ENCODE measurements at places on chromosomes 13 and 19.

DNA sequence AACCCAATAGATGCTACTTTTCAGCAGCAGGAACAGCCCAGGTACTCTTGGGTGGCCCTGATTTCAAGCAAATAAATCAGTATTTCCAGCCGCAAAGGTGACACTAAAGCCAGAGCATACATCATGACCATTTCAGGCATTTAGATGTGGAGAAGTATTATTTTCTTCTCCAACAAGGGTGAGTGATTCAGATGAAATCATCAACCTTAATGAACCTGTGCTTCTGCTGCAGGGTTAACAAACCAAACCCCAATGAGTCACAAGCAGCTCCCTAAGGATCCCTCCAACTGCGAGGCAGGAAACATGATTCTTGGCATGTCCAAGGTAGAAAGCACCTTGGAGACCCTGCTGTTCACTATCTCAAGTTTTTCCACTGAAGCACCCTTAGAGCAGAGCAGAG, 32.7 kb downstream of the MBNL2 start:
- no peak for DNase-seq

DNA sequence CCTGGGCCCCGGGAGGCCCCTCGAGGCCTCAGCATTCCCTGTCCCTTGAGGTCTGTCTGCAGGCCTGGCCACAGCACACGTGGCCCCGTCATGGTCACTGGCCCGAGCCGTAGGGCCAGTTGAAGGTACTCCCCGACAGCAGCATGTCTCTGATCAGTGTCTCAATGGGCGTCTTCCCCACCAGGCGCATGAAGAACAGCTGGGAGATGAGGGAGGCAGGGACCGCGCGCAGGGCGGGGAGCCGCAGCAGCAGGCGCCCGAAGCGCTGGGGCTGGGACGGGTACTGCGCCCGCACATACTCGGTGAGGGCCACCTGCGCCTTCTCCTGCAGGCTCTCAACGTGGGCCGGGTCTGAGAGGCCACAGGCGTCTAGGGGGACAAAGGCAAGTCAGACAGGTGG, 6.2 kb downstream of the OCEL1 start:
- DNase-seq = no peak

- DNase-seq = no peak
Measured at GRCh38 chr19:30920222-30920621, 429.0 kb downstream of the TSHZ3 start.

DNA sequence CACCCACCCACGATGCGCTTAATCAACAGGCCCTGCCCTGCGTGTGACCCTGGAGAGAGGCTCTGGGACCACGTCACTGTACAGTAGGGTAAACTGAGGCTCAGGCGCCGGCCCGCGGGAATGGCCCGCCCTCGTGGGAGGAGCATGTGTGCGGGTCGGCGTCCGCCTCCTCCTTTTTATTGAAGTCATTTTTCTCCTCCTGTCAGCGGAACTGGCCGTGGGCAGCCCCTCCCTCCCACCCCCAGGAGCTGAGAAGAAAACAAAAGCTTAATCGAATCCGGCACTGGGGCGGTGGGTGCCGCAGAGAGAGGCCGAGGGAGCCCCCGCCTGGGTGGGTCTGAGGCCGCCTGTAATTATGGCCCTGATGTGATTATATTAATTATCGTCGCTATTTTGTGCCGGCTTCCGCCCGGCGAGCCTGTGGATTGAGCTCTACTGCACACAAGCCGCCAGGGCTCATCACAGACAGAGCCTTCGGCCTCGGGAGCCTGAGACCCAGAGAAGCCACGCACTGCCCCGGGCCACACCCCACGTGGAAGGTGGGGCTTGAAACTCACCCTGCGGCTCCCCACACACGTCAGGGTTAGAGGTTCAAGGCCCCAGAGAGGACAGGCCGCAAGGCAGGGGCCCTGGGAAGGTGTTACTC, 7.0 kb downstream of the C2CD4C start:
- no peak for DNase-seq

DNA sequence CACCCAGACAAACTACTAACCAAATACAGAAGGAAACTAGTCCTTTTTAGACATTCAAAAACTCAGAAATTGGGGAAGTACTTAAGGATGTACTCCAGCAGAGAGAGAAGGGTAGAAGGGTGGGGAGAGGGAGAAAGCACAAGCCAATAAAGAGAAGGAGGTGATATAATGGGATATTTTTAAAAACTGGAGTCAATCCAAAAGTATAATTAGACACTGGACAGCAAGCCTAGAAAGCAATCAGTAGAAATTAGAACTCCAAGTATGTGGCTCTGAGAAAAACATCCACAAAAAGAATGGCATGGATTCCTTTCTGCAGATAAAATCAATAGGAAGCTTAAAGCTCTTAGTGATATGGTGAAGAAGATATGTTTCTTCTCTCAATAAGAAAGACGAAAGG, 55.8 kb downstream of the PEPD start:
- no peak for DNase-seq

GRCh38 chr19:16607819-16608218, 20.2 kb downstream of the MED26 start:
- no peak for DNase-seq

- DNase-seq = no peak
Measured at GRCh38 chr13:50699874-50700663, 143.4 kb downstream of the DLEU7 start.

DNA sequence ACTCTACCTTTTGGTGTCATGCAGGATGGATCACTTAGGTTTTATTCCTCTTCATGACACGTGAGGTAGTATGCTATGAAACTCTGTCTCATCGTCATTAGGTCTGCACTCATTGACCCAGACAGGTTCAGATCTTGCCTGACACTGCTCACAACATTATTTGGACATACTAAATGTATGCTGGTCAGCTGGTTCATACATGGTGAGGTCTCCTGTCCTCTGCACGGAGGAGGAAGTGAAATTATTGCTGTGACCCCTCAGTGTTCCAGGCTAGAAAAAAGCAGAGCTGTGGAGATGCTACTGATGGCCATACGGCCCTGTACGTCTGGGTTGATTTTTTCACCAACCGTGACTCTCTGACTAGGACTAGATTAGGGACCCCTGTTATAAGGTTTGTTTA, 35.8 kb downstream of the LATS2 start:
- DNase-seq = no peak

GRCh38 chr13:112213467-112214255, 146.7 kb downstream of the SOX1 start:
- no peak for DNase-seq

DNA sequence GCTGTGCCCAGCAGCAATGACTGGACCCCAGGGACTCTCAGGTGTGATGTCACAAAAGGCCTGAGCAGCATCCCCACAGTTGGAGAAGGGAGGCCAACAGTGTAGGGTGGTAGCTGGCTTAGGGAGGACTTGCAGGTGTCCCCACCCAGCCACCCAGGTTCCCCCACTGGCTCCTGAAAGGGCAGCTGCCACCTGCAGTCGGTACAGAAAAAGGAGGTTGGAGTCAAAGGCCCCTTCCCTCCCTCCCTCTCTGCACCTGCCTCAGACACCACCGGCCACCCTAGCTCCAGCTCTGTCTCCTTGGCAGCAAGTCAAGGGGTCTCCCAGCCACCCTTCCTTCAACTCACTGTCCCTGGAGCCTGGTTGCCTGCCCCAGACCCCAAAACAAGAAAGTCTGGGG, at the start of gene PCP2:
TSS of gene PCP2 (minus strand) at position 22 of the 400 bp plus-strand sequence. CDS start 262 bp downstream, outside the sequence.
- no peak for DNase-seq

GRCh38 chr19:11041194-11041593, 48.1 kb upstream of the LDLR start:
- no peak for DNase-seq

DNA sequence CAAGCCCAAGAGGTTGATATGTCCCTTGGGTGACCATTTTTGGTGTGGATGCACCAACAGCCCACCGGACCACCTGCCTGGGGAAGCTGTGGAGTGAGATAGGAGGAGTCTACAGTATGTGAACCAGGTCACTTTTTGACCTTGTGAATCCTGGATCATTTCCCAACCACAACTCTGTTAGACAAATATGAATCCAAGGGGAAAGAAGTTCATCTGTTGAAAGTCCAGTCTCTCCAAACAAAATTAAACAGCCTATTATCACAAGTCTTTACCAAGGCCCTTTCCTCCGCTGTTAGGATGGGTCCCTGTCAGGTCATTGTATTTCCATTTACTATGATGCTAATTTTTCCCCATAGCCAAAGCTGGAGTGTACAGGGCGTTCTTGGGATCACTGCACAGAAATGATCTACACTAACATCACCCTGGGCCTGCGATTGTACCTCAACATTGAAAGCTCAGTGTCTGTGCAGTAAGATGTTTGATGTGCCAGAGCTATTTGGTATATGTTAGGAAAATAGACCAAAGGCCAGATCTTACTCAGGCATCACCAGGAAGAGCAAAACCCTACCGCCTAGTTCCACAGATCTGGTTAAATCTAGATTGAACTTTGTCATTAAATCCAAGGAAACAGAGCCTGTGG, 117.1 kb downstream of the STARD13 start:
- DNase-seq = no peak

DNA sequence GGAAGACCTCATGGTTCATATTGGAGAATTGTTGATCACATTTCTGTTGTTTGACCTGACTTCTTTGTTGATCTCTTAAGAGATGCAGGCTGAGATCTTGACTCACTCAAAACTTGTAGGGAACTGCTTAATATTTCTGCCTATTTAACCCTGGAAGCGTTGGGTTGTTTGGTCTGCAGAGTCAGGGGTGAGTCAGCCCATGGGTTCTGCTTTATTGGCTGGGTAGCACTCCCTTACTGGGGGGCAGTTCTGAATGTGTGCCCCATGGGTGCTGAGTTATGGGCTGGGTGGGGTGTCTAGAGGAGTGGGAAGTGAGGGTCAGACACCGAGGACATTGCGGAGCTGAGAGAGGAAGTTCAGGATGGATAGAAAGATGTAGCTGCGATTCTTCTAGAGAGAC, 87.9 kb downstream of the LRCH1 start:
- no peak for DNase-seq

- no peak for DNase-seq
Measured at GRCh38 chr19:15501596-15501995, 6.7 kb upstream of the CYP4F22 start.

DNA sequence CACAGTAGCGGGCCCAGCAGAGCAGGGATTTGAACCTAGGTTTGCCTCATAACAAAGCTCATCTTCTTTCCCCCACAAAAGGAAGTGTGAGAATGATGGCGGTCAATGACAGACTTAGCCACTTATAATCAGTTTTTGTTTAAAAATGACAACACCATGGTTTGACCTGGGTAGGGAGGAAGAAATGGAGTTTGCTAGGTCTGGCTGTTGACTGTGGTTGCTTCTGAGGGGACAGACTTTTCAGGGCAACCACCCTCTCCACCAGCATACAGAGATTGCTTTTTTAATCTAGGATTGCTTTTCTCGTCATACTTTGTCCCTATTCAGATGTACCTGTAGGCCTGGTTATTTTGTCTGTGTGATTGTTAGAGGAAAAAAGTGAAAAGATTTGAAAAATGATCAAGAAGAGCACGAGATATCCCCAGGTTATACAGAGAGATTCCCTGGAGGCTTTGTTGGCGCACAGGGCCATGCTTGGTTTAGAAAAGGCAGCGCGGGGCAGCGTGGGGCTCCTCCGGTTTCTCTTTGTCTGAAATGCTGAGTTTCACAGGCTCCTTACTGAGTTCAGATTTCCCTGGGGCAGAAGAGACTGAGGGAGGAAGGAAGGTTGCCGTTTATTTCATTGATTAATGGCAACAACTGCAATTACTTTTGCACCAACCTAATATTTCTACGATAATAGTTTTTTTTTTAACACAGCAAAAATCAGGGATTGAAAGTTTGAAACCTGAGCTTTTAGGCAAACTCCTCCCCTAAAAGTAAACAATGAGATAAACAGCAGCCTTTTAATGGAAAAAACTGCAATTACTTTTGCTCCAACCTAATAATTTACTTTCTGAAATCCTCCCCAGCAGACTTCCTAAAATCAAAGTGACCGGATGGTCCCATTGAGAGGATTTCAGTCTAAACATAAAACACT, 97.0 kb upstream of the RNF113B start:
- DNase-seq = no peak

- peak; percentile 74 for DNase-seq
Measured at GRCh38 chr13:40777166-40777808, 6.3 kb upstream of the MRPS31 start.

GRCh38 chr13:76586842-76587241, 299.4 kb downstream of the KCTD12 start:
- DNase-seq = no peak

DNA sequence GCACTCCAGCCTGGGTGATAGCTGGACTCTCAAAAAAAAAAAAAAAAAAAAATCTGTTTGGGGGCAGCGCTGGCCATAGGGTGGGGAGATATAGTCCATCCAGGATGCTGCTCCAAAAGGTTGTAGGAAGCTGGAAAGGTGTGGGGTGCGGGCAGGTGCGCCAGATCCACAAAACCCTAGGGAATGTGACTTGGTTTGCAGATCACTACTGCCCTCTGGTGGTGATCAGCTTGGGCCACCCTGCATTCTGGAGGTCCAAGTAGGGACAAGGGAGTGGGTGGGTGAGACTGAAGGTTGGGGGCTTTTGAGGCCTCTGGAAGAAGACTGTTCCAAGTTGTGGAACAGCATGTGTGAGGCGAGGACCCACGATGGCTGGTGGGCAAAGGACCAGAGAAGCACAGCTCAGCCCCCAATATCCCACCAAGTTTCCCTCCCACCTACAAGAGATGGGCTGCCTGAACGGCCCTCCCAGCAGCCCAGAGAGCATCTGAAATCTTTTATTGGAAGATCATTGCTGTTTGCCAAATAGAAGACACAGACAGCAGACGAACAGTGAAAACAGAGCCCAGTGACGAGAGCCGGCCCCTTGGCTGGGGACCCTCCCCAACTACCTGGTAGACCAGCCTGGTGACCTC, 10.4 kb upstream of the TYK2 start:
- peak; percentile 78 for DNase-seq

DNA sequence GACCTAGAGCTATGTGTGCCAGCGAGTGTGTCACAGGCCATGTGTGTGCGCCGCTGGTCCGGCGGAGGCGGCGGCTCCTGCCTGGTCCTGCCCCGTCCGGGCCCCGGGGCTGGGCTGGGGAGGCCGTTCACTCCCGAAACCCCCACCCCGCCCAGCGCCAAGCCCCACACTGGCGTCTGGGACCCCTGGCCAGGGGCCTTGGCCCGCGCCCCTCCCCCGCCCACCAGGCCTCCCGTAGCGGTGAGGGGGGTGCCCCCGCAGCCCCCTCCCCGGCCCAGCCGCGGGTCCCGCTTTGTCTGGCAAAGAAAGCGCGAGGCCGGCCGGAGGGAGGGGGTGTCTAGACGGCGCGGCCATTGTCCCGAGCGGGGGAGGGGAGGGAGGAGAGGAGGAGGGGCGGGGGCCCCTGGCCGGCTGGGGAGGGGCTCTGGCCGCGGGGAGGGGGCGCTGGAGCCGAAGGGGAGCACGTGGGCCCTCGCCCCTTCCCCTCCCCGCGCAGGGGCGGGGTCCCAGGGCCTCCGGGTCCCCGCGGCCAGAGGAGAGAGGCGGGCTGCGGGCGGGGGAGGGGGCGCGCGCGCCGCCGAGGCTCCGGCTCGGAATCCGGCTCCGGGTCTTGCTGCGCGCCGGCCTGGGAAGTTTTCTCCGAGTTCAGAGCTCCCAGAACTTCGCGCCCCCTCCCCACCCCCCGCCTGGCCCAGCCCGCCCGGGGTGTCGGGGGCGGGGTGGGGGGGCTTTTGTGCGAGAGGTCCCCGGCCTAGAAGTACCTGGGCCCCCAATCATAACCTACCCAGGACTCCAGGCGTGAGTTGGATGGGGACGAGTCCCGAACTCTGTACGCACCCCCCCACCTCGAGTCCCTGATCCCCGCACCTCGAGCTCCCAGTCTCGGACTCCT, 888 bp downstream of the NOTCH3 start:
- DNase-seq = no peak

All from CD4-positive, alpha-beta T cell treated with Interleukin-10 for 1 hour (primary cell).